ENCODE measurements at places on chromosomes 1 and 21. TPM values are rescaled to one million over a fixed set of nuclear protein-coding genes. Genes with fewer than 3 reads are reported as not detected.

The MROH7 gene
- total RNA-seq = 3.3 TPM

The FCRL1 gene
- total RNA-seq = not detected

The PLOD1 gene
- total RNA-seq = 173 TPM

DNA sequence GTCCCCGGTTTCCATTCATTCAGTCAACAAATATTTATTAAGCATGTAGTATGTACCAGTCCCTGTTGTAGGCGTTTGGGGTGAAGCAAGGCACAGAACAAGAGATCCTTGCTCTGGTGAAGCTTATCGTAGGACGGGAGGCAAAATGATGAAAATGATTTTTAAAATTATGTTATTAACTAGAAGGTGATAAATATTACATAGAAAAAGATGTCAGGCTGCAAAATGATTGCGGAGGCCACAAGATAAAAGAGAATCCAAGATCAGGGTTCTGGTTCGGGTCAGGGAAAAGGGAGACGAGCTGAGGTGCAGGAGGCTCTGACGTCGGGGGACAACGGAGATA lies 602 bp upstream of the CGN start:
- DNase-seq = no peak

DNA sequence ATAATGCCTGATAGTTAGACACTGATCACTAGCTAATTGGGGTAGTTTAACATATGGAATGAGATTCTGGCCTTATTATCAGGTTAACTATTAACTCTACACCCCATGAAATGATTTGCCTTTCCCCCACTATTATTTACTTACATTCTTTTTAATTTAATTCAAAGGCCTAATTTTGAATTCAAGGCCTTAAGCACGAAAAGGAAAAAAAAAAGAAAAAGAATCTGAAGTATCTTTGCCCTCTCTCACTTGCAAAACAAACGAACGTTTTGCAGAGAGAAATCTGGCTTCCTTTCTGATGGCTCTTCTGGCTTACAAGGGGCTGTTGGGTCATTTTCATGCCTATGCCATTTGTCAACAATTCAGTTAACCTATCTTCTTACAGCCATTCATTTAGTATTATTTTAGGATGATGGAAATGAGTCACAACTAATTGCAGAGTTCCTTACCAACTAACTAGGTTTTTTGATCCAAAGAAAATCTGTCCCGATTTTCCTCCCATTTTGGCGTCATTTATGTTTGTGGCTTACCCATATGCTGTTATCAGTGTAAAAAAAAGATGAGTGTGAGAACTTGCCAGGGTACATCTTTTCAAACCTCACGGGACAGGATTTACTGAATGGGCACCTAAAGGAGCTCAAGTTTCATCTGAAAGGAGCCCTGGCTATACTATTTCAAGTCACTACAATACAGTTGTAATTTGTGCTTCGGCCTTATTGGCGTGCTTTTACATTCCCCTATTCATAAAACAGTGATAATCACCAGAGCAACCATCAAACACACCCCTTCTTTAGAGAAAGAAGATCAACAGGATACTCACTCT lies 1.9 kb upstream of the ERRFI1 start:
- no peak for DNase-seq

- no peak for DNase-seq
Measured at GRCh38 chr1:206832352-206832880, 33.0 kb upstream of the IL20 start.

- peak; percentile 62 for DNase-seq
Measured at GRCh38 chr21:45974073-45975019, 7.2 kb upstream of the COL6A1 start.

DNA sequence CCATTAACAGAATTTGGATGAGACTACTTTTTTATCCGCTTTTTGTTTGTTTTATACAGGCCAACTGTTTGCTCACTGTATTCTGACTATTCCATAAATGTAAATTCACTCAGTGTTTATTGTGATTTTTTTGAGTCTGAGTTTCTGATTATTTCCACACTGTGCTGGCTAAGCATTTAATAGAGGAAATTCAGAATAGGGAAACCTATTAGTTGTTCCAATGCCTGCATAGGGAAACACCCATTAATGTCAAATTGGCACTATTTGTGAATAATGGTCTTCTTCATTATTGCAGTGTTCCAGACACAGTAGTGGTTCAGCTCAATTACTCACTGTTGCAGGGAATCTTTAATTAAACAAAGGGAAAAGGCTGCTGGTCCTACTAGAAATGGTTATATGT lies 174.7 kb upstream of the SGIP1 start:
- DNase-seq = no peak

DNA sequence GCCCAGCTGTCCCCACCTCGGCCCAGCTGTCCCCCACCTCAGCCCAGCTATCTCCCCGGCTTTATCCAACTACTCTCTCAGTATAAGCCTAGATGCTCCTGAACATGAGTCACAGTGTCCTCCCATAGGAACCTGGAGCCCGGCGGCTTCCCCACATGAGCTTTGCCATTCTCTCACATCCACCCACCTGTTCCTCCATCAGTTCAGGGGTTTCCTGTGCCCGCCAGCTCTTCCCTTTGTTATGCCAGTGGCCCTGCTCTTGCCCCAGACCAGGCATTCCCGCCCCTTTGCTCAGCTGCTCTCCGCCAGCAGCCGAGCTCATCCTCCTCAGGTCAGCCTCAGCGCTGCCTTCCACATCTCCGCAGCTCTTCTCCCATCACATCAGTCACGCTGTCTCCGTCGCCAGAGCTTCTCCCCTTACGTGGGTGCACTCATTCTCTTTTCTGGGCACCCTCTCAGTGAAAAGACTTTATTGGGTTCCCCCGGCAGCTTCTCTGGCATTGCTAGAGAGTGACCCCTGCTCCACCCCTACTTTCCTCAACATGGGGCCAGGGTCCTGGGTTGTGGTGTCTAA lies 89.5 kb upstream of the CSF3R start:
- no peak for DNase-seq

DNA sequence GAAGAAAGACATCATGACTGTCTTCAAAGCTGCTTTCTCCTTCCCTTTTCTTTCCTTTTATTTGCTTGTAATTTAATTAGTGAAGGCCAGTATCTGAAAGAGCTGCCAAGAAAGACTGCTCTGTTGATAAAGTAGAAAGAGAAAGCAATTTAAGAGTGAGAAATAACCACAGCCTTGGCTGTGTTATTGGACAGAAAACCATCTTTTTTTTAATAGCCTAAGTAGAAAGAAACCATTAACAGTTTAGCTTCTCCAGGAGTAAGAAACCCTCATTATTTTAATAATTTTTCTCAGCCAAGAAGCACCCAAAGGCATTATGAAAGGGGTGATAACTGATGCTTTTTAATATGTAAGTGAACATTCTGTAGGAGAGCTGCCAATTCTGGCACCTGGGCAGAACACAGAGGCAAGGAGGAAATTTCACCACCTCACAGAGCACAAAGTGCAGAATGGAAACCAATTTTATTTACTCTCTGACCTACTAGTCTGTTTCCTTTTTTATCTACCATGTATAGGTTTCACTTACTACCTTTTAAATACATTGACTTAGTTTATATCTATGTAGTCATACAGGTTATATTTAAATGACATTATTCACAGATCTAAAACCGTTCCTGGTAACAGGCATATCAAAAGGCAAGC lies 703.2 kb downstream of the MRPL39 start:
- DNase-seq = no peak

- DNase-seq = no peak
Measured at GRCh38 chr1:109307274-109308021, 637 bp upstream of the MYBPHL start.

Data from endothelial cell (in vitro differentiated cells).